ENCODE measurements at places on chromosomes 7 and 10.

- no peak for DNase-seq
Observed at GRCh38 chr7:44072364-44073231, 7.2 kb upstream of the PGAM2 start.

GRCh38 chr10:2212244-2212834, 475.0 kb upstream of the ADARB2 start:
- no peak for DNase-seq

GRCh38 chr7:139695588-139695987, 82.2 kb downstream of the HIPK2 start:
- no peak for DNase-seq

GRCh38 chr10:110335314-110336064, 30.8 kb upstream of the SMNDC1 start:
- DNase-seq, result no peak

DNA sequence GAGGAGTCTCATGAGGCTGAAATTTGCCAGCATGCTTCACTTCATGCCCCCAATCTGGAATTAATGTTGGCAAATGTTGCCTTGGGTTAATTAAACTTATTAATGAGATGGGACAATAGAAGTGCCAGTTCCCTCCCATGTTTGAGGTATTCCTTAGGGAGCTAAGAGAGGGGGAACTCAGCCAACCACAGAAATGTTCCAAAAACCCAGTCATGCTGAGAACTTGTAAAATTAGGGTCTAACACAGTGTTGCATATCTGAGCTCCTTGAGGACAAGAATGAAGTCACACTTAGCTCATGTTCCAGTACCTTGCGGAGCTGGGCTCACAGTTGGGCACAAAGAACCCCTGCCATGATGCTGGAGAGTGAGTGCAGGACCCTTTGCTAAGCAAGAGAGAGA, 89.4 kb downstream of the OAT start:
- no peak for DNase-seq

DNA sequence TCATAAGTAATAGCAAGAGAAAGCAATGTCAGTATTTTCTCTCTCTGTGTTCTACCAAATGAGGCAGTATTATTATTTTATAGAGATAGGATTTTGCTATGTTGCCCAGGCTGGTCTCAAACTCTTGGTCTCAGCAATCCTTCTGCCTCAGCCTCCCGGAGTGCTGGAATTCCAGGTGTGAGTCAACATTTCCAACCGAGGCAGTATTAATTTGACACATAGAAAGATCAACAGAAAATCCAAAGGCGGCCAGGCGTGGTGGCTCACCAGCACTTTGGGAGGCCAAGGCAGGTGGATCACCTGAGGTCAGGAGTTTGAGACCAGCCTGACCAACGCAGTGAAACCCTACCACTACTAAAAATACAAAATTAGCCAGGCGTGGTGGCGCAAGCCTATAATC, 71.8 kb downstream of the SMURF1 start:
- no peak for DNase-seq

DNA sequence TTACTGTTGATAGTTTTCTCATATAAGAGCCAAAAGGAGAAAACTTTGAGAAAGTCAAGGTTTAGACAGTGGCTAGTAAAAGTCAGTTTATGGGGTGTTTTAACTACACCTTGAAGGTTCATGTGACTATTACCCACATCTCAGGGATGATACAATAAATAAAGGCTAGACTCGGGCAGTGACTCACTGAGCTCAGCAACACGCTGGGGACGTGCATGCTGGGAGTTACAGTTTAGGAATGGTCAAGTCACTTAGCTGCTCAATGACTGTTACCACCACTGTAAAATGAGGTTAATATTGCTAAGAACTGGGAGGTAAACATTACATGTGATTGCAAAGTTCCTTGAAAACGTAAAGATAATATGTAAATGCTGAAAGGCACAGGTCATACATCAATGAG, 1254.4 kb upstream of the PHF14 start:
- DNase-seq, result no peak

All from activated CD4-positive, alpha-beta T cell treated with anti-CD3 and anti-CD28 coated beads for 24 hours (primary cell).